CD4-positive, alpha-beta T cell treated with Interleukin-21 for 1 hour (primary cell): ENCODE measurements at places on chromosomes 13 and 19.
A peak's percentile ranks its signal among the peaks of the same experiment; 100 is the strongest.

GRCh38 chr13:78085434-78086225 lies 167.0 kb upstream of the EDNRB start:
- no peak for DNase-seq

DNA sequence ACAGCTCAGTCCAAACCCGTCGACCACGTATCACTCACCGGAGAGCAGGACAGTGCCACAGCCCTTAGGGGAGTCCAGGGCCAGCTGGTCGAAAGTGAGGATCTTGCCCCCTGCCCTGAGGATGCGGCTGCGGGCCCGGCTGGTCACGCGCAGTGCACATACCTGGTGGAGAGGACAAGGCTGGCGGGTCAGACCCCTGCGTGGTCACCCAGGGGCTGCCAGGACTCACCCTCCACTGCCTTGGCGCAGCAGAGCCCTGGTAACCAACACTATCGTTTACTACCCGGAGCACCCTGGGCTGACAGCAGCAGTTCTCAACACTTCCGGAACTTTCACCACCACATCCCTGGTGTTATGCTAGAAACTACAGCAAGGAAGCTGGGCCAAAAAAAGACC lies 1.2 kb upstream of the FAM83E start:
- peak; percentile 30 for DNase-seq

DNA sequence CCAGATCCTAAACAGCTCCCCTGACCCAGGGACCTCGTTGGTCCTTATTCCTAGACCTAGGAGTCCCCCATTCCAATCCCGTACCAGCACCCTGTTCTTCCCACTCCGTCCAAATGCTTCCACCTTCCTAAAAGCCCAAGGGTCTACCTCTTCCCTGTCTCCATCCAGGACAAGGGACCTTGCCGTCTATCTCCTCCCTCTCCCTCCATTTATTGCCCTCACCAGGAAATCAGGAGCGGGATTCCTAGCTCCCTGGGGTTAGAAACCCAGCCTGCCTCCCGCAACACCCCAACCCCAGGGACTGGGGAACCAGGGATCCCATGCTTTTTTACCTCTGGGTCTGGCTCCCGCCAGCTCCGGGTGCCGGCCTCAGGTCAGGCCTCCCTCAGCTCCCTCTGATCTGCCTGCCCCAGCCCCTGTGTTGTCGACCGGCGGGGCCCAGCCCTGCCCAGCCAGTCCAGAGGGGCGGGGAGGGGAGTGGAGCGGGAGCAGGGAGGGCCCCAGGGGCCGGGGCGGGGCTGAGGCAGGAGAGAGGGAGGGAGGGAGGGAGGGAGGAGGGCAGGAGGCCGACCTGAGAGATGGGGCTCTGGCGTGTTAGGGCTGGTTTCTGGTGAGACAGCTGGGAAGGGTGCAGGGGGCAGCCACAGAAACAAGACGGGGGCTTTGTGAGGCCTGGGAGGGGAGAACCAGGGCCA lies at the start of gene B3GNT8:
B3GNT8 (minus strand) TSS at position 423 of the 695 bp plus-strand sequence. CDS start 596 bp downstream, outside the sequence.
- peak; percentile 51 for DNase-seq

GRCh38 chr19:38836983-38837626 lies 5.5 kb upstream of the ECH1 start:
- no peak for DNase-seq

GRCh38 chr19:40143612-40144011 lies 47.6 kb upstream of the MAP3K10 start:
- DNase-seq, result peak; percentile 68

DNA sequence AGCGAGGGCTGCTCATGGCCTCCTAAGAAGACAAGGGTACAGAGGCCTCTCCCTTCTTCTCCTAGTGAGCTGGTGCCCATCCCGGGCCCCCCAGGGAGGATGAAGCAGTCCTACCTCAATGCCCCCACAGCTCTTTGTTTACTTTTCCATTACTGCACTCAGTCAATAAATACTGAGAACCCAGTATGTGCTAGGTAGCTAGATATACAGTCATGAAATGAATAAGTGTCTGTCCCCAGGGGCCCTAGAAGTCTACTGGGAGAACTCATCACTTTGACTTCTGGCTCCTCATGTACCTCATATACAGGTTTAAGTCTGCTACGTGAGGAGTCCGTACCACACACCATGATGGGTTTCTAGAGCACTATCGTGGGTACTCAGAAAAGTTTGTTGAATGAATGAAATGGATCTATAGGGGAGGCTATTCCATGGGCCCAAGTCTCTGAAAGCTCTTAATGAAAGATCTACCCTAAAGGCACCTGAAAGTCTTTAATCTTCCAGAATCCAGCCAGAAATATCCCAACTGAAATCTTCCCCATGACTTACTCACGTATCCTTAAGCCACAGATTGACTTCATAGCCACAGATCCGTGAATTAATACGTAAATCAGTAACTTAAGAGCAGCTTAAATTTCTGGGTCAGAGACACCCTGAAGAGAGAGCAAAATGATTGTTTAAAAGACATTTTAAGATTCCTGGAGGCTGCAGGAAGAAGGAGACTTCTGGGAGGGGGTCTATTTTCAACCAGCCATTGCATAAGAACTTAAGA lies 51.6 kb upstream of the POMP start:
- no peak for DNase-seq

GRCh38 chr13:102128216-102128810 lies 273.5 kb downstream of the FGF14 start:
- no peak for DNase-seq

- DNase-seq, result no peak
These were observed 559 bp downstream of the POLR2E start for GRCh38 chr19:1094655-1094977.

GRCh38 chr19:33797802-33798671 lies 1.4 kb downstream of the KCTD15 start:
- peak; percentile 22 for DNase-seq

DNA sequence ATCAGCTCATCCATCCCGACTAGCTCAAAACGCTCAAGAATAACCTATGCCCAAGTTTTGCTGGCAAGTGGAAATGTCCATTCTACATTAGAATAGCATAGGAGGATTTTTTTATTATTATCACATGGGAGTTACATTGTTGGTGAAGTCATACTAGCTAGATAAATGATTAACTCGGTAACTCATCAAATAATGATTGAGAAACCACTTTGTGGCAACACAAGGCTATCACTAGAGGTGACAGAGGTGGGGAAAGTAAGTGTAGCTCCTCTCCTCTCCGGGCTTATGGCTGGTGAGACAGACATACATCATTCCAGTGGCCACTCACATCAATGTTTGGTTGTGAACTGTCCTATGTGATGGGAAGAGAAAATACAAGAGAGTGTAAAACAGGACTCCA lies 161.6 kb downstream of the ZIC5 start:
- DNase-seq, result no peak

- no peak for DNase-seq
These were observed 149.0 kb upstream of the SERP2 start for GRCh38 chr13:44224450-44225149.

DNA sequence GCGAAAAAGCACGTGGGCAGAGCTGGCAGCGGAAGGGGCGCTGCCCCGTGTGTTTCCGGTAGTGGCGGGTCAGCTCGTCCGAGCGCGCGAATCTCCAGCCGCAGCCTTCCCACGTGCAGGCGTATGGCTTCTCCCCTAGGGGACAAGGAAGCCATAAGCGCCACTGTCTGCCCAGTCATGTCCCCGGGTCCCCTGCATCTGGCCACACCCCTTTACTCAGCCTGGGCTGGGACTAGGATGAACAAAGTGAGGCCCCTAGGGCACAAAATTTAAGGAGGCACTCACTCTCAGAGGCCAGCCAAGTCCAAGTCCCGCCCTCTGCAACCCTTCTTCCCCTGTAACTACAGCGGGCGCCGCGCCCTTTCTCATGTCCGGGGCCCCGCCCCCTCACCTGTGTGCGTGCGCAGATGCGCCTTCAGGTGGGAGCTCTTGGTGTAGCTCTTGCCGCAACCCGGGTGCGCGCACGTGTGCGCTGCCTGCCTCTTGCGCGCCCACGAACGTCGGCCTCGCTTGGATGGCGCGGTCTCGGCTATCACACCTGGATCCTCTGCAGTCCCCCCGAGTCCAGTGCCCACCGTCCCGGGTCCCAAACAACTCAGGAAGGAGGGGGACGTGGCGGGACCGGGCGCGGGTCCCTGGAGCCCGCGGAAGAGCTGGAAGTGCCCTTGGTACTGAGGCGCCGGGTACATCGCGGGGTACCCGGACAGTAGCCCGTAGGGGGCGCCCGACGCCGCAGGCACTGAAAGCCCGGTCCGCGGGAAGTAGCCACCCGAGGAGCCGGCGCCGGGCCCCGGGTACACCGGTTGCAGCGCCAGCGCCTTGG lies 1.9 kb downstream of the KLF1 start:
- DNase-seq, result peak; percentile 92

DNA sequence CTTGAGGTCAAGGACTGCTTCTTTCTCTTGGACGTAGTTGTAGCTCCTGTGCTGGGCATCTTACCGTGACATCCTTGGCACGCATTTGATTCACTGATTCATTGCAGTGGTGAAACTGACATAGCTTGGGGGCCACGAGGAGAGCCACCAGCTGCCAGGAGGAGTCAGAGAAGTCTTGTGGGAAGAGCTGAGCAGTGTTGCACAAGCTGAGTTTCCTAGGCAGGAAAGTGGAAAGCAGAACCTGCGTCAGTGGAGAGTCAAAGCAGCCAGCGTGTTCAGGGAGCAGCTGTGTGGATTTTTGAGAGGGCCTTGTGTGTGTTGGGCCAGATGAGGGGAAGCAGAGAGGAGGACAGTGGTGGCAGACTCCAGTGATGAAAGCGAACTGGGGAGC lies 5.3 kb upstream of the GPR183 start:
- DNase-seq, result no peak

- DNase-seq, result no peak
These were observed 177.8 kb downstream of the OLFM4 start for GRCh38 chr13:53206455-53206854.

GRCh38 chr13:114080739-114081561 lies 51.5 kb downstream of the RASA3 start:
- DNase-seq, result no peak

DNA sequence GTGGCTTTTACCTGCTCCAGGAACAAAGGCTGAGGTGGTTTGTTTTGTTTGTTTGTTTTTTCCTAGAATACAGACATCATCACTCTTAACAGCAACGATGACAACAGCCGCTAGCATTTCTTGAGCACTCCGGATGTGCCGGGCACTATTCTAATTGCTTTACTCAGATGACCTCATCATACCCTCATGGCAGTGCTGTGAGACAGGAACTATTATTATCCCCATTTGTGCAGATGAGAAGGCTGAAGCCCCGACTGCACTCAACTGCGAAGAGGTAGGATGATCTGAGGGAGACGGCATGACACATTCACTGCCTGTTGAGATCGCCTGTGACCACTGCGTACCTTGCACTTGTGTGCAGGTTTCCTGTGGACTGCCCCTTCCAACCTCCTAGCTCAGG lies 66.5 kb downstream of the CCDC70 start:
- no peak for DNase-seq

GRCh38 chr19:55453511-55454260 lies 7.8 kb downstream of the ISOC2 start:
- DNase-seq, result no peak
